ENCODE measurements at places on chromosomes 4 and X. TPM values are rescaled to one million over a fixed set of nuclear protein-coding genes. Genes with fewer than 3 reads are reported as not detected.

JAKMIP1 gene
- polyA plus RNA-seq: 0.21 TPM

DNA sequence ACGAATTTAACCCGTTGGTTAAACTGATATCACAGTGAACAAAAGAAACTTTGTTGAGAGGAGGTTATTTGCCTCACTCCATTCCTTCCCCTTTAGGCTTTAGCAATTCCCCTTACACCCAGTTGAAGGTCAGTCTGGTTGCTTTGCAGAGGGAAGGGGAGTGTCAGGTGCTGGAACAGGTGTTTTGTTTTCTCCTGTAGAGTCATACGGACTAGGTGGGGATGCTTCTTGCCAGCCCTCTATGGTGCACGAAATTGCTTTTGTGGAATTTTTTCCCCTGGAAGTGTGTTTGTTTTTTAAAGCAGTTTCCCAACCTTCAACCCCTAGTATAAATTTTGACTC, 33.1 kb downstream of the DLG3 start:
- DNase-seq: no peak

DNA sequence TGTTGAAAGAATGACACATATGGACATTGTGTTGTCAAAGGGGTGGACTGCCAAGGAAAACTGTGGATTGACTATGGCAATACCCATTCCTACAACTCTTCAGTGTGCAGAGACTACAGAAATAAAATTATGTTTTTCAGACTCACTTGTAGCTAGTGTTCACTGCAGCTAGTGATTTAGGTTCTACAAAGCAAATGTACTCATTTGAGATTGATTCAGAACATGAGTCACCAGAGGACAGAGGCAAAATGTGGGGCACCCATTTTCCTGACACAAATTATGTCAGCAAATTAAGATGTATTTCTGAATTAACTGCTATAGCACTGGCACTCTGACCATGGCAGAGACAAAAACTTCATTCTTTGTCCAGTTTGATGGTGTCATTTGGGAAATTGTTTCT, 40.7 kb downstream of the SPCS3 start:
- DNase-seq: no peak

NHSL2 gene
- polyA plus RNA-seq: 7.4 TPM

AFP gene
- polyA plus RNA-seq: 881 TPM

DDX60 gene
- polyA plus RNA-seq: 8.2 TPM

- no peak for DNase-seq
Observed at GRCh38 chr4:26490111-26490959, at the start of gene CCKAR. TSS of gene CCKAR (minus strand) at chr4:26490484. CDS start at chr4:26490267, 217 bp downstream.

COX7B2 gene
- not detected for polyA plus RNA-seq

RNF128 gene
- 11.6 TPM for polyA plus RNA-seq

RNF212 gene
- polyA plus RNA-seq: 23.5 TPM

YTHDC1 gene
- polyA plus RNA-seq: 185 TPM

DNA sequence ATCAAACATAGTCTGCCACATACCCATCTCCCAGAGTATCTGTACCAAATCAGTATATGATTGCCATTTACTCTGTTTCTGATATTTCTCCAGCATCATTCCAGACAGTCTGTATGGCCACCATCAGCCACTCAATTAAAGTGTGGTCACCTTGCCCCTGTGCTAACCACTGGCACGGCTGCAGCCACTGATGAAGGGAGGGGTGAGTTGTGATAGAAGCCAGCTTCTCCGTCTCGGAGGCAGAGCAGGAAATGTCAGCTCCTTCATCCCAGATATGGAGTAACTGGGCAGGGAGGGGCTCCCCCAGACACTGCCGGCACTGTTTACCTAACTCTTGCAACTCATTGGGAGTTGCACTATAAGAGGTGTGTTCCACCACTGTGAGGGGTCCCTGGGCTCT, 30.3 kb downstream of the CXCL13 start:
- no peak for DNase-seq

- DNase-seq: no peak
Observed at GRCh38 chrX:47918274-47918673, 81.6 kb downstream of the ZNF81 start.

TBC1D19 gene
- polyA plus RNA-seq: 16.8 TPM

XPNPEP2 gene
- polyA plus RNA-seq: 82.7 TPM

- no peak for DNase-seq
Observed at GRCh38 chr4:85391071-85391470, 83.9 kb upstream of the ARHGAP24 start.

- no peak for DNase-seq
Observed at GRCh38 chr4:2044542-2045517, 14.3 kb upstream of the NAT8L start.

- DNase-seq: no peak
Observed at GRCh38 chr4:37805091-37805490, 21.4 kb upstream of the PGM2 start.

SLC6A8 gene
- 48.6 TPM for polyA plus RNA-seq

TMEM156 gene
- polyA plus RNA-seq: 3.7 TPM

RGN gene
- polyA plus RNA-seq: 30.8 TPM

DNA sequence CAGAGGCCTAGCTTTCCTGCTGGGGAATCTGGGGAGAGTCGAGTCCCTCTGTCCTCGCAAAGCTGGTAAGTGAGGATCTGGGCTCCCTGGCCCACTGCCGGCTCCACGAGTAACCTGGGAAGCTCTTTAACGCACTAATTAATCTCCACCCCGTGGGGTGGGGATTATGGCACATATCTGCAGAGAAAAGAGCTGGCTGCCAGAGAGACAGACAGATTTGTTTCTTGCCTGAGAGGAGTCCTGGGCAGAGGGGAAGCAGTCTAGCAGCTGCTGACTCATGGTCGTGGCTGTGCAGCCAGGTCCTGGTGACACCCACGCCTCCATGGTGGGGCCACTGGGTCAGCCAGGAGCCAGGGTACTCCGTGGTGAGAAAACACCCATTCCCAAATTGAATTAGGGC, 14.0 kb downstream of the SORCS2 start:
- no peak for DNase-seq

- no peak for DNase-seq
Observed at GRCh38 chr4:576245-576821, at the start of gene TMEM271. TSS of gene TMEM271 (minus strand) at chr4:576295. CDS start at chr4:576062, 233 bp downstream.

PLP1 gene
- 11.8 TPM for polyA plus RNA-seq

PHOX2B gene
- polyA plus RNA-seq: 0.11 TPM

DNA sequence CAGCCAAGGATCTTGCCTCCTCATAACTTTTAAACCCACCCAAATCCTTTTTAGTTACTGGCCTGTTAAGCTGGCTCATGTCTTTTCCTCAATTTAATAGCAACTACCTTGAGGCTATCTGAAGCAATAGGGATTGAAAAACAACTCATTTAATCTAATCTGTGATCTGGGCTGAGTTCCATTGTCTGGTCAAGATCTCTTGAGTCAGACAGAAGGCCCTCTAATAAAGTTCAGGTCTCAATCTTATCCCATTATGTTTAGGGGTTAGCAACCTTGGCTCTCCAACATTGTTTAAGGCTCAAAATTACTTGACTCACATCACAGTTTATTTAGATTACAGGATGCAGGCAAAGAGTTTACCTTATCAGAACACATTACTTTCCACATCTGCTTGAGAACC, 436.1 kb downstream of the ANKRD50 start:
- DNase-seq: no peak

- no peak for DNase-seq
Observed at GRCh38 chr4:175090116-175090515, 172.0 kb downstream of the ADAM29 start.

DNA sequence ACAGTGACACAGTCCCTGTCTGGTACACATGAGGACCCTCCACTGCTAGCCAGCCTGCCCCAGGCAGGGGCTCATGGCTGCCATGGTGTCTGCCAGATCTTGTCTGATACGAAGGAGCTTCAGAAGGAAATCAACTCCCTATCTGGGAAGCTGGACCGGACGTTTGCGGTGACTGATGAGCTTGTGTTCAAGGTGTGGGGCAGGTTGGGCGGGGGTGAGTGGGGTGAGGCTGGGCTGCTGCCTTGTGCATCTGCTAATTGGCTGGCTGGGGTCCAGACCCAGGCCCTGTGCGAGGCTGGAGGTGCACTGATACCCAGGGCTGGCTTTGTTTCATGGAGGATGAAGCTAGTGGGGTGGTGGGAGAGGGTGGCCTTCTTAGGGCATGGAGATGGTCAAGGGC, 13.8 kb downstream of the CCDC22 start:
- no peak for DNase-seq

- DNase-seq: no peak
Observed at GRCh38 chrX:70172221-70172620, 5.1 kb upstream of the DGAT2L6 start.

GRCh38 chr4:94378047-94378446, 35.4 kb upstream of the HPGDS start:
- DNase-seq: no peak
